M059J (cell line): ENCODE measurements at places on chromosomes 3 and 15. TPM values are rescaled to one million over a fixed set of nuclear protein-coding genes. Genes with fewer than 3 reads are reported as not detected.

IFT122 gene
- 8.5 and 14.7 TPM in 2 replicates for total RNA-seq

SCAANT1 gene
- total RNA-seq, result not detected in 2 replicates

SH3BP5 gene
- 9.2 and 9.9 TPM in 2 replicates for total RNA-seq

SLC2A2 gene
- 0.12 and 0.32 TPM in 2 replicates for total RNA-seq

NRG4 gene
- total RNA-seq, result not detected in 2 replicates

GOLGA8N gene
- 0.15 and 0.49 TPM in 2 replicates for total RNA-seq

CYP11A1 gene
- total RNA-seq, result 0.07 and 0.10 TPM in 2 replicates

GOLGA8S gene
- not detected in 2 replicates for total RNA-seq

GADL1 gene
- total RNA-seq, result not detected in 2 replicates

FANCD2OS gene
- not detected in 2 replicates for total RNA-seq

FAN1 gene
- total RNA-seq, result 9.6 and 13.5 TPM in 2 replicates

GOLGA8M gene
- not detected in 2 replicates for total RNA-seq

SLC28A1 gene
- not detected in 2 replicates for total RNA-seq

RASGRF1 gene
- total RNA-seq, result 0.32 and 0.94 TPM in 2 replicates

COLQ gene
- 0.12 and 0.27 TPM in 2 replicates for total RNA-seq

TMEM158 gene
- total RNA-seq, result 191 and 272 TPM in 2 replicates

CDCP1 gene
- 23.7 and 33.5 TPM in 2 replicates for total RNA-seq

RAB6B gene
- total RNA-seq, result 0.25 and 0.62 TPM in 2 replicates

IGF2BP2 gene
- total RNA-seq, result 59.1 and 72.0 TPM in 2 replicates

ANKRD34C gene
- not detected in 2 replicates for total RNA-seq

CYP8B1 gene
- not detected in 2 replicates for total RNA-seq

FGF7 gene
- 1.1 and 11.5 TPM in 2 replicates for total RNA-seq

TPRG1 gene
- 0.42 and 2.9 TPM in 2 replicates for total RNA-seq

TM4SF1 gene
- 188 and 207 TPM in 2 replicates for total RNA-seq

NLGN1 gene
- total RNA-seq, result 4.2 and 10.6 TPM in 2 replicates

CIDEC gene
- not detected in 2 replicates for total RNA-seq

GCHFR gene
- 42.0 and 45.9 TPM in 2 replicates for total RNA-seq

CHRM5 gene
- not detected in 2 replicates for total RNA-seq

DUOX1 gene
- not detected in 2 replicates for total RNA-seq

SLC35G2 gene
- 54.6 and 62.8 TPM in 2 replicates for total RNA-seq

TMCO5A gene
- total RNA-seq, result not detected in 2 replicates

RETNLB gene
- not detected in 2 replicates for total RNA-seq

LTF gene
- 0.30 and 0.52 TPM in 2 replicates for total RNA-seq

CSPG5 gene
- 1.1 and 1.3 TPM in 2 replicates for total RNA-seq

LYZL4 gene
- not detected in 2 replicates for total RNA-seq

SH2D7 gene
- total RNA-seq, result not detected in 2 replicates

NR2E3 gene
- total RNA-seq, result 0.12 TPM in 1 of 2 replicates, not detected in the other

ATP10A gene
- total RNA-seq, result not detected in 2 replicates

LIPH gene
- 1.4 and 1.9 TPM in 2 replicates for total RNA-seq

DYNLT2B gene
- 29.1 and 31.0 TPM in 2 replicates for total RNA-seq

GPR62 gene
- 0.02 TPM in 1 of 2 replicates, not detected in the other for total RNA-seq

TMEM207 gene
- total RNA-seq, result not detected in 2 replicates

BMF gene
- total RNA-seq, result 5.4 and 12.1 TPM in 2 replicates

TMF1 gene
- 11.8 and 15.8 TPM in 2 replicates for total RNA-seq

TWF2 gene
- total RNA-seq, result 38.5 and 51.0 TPM in 2 replicates
